Tibial nerve (tissue), 4 donors: ENCODE measurements at places on chromosomes 16 and 17.

DNA sequence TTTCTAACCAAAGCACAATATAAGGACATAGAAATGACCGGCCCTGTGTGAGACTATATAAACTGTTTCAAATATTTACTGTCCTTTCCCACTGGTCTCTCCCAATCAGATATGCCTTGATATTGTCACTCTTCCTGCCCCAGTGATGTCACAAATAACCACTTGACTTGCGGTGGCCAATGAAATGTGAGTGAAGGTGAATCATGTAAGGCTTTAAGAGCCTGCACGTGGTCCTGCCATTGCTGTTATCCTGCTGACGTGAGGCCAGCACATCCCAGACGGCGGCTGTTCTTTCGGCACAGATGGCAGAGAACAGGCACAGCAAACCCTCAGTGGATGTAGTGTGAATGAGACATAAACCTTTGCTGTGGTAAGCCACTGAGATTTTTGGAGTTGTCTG lies 5.4 kb upstream of the KLHL11 start:
- DNase-seq = no peak

DNA sequence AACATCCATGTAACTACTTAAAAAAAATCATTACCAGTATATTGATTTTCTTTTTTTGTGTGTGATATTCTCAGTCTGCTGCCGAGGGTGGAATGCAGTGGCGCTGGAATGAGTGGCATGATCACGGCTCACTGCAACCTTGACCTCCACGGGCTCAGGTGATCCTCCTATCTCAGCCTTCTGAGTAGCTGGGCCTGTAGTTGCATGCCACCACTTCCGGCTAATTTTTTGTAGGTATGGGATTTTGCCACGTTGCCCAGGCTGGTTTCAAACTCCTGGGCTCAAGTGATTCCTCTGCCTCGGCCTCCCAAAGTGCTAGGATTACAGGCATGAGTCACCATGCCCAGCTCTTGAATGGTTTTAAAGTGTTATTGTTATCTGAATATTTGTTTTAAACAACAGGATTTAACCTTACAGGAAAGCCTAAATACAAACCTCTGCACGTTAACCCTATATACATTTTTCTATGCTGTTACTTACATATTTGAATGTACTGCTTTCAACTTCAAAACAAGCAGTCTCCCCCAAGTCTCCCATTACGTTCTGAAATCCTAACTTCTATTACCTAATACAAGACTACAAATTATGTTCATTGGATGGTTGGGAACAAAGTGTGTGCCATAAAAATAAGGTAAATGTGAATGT lies 61.7 kb downstream of the KPNA2 start:
- DNase-seq = no peak

DNA sequence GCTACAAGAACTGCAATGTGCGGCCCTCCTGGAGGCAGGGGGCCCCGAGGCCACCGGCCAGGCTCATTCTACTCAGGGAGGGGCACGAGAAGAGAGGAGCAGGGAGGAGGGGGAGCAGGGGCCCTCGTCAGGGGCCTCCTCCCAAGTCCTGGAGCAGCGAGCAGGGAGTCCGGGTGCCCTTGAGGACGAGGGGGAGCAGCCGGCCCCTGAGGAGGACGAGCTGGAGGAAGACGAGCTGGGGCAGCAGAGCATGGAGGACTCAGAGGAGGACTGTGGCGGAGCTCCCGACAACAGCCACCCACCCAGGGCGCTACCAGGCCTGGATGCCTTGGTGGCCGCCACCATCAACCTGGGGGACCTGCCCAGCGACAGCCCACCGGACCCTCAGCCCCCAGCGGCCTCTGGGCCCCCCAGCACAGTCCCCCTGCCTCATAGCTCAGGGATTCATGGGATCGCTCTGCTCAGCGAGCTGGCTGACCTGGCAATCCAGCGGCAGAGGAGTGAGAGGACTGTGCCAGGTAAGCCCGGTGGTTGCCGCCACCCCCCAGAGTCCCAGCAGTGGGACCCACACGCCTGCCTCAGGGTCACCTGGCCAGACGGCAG lies 52.2 kb downstream of the BAHCC1 start:
- no peak for DNase-seq

DNA sequence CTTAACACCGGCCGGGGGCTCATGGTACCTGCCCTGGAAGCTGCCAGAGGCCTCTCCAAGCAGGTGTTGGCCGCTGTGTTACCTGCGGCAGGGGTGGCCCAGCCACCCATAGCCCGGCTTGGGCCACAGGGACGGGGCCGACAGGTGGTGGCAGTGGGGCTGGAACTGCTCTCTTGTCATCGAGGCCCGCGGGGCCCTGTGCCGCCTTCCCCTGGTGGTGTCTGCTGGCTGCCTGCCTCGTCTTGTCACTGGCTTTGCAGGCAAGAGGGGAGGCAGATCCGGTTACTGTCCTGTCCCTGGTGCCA lies 27.1 kb downstream of the GSE1 start:
- DNase-seq = no peak

DNA sequence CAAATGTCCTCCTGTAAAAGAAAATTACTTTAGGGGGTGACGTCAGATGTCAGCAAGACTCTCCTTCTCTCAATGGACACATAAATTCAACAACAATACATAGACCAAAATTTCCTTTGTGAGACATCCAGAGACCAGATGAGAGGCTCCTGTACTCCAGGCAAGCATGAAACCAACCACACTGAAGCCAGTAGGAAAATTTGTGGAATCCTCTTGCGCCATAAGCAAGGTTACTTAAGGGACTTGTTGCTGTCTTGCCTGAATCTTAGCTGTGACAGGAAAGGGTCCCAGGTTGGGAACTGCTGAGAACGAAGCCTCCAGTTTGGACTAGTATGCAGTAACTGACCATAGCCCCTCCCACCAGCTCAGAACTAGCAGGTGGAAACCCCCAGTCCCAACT lies 56.0 kb downstream of the CEP112 start:
- DNase-seq = no peak

DNA sequence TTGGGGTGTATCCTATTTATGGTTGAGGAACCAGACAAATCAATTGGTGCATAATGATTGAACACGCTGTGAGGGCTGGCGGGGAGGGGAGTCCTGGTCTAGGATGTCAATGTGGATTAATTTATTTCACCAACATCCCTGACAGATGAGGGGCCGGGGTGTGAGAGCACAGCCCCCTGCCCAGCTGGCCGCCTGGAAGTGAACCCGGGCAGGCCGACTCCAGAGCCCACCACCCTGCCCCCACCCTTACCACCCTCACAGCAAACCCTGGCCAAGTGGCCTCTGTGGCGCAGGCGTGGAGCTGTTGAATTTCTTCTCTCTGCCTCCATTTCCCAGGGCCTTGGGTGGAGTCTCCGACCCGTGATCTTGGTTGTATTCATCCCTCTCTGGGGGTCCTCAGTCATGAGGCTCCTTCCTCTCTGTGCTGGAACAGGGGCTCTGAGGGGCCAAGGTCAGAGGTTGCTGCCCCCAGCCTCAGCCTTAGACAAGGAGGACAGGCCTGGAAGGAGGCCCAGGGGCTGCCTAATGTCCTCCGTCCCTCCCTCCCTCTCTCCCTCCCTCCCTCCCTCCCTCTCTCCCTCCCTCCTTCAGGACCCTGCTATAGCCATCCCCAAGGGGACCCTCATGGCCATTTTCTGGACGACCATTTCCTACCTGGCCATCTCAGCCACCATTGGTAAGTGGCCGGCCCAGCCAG lies 12.6 kb downstream of the SLC12A3 start:
- DNase-seq = no peak
